PC-3 (cell line): ENCODE measurements at places on chromosomes 12 and 14. TPM values are rescaled to one million over a fixed set of nuclear protein-coding genes. Genes with fewer than 3 reads are reported as not detected.
A peak's percentile ranks its signal among the peaks of the same experiment; 100 is the strongest.

Gene CCDC38
- total RNA-seq = not detected in 2 replicates

- peaks cover 2% of the 10 kb centered on the region; the same call in 1 of the 2 replicates for H3K4me1 ChIP-seq
- no peak overlapping the region for H3K27ac ChIP-seq
- no peak for DNase-seq
- 0 out of 2 replicates have a peak, but pooled peaks cover 5% of the 10 kb centered on the region for H3K27me3 ChIP-seq
- H3K4me3 ChIP-seq = no peak overlapping the region
Observed at GRCh38 chr12:119661882-119662281, 6.1 kb upstream of the PRKAB1 start.

Gene OASL
- total RNA-seq = 6.4 and 7.6 TPM in 2 replicates

Gene ATL1
- total RNA-seq = 0.63 and 1.3 TPM in 2 replicates

DNA sequence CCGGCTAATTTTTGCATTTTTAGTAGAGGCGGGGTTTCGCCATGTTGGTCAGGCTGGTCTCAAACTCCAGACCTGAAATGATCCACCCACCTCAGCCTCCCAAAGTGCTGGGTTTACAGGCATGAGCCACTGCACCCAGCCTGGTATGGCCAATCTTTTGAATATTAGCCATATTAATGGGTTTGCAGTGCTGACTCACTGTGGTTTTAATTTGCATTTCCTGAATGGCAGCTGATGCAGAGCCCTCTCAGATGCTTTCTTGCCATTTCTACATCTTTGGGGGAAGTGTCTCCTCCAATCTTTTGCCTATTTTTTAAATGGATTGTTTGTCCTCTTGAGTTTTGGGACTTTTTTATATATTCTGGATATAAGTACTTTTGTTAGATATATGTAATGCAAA is 55.5 kb upstream of the NPAS3 start:
- H3K27ac ChIP-seq = no peak overlapping the region
- DNase-seq = peak; percentile 35
- no peaks in the 10 kb centered on the region for H3K27me3 ChIP-seq

Gene DCP1B
- 3.6 and 4.9 TPM in 2 replicates for total RNA-seq

DNA sequence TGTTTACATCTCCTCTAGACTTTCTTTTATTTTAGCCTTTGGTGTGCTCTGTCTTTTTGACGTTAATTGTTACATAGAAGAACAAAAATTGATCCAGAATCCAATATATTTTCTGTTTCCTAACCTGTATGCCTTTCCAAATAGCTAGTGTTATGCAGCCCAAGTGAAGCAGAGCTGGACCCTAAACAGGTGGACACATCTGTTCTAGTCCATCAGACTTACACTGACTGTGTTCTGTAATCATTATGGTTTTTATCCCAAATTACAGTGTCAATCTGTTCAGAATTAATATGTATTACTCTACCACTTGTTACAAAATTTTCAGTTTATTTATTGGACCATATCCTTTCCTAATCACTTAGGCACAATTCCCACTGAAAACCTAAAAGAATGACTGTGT is 176.8 kb upstream of the FOXG1 start:
- H3K4me3 ChIP-seq = no peak overlapping the region
- H3K36me3 ChIP-seq = peaks cover 10% of the 10 kb centered on the region; the same call in 1 of the 2 replicates
- no peaks in the 10 kb centered on the region for H3K27me3 ChIP-seq
- no peak overlapping the region for H3K27ac ChIP-seq
- no peaks in the 10 kb centered on the region for H3K4me1 ChIP-seq

DNA sequence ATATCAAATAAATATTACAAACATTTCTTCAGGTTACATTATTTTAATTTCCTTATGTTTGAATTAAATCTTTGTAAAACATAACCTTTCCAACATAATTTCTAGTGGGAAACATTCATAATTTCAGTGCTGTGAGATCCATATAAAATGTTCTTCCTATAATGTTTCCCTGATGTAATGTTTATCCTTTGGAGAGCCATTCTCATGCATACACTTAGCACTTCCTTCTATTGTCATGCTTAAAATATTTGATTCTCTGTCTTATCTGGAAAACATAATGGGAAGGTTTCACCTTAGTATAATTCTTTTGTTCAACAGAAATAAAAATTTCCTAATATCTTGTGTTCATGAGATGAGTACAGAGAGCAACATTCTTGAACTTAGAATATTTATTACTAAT is 472.5 kb downstream of the ADAMTS20 start:
- H3K36me3 ChIP-seq = no peaks in the 10 kb centered on the region
- H3K4me1 ChIP-seq = no peaks in the 10 kb centered on the region
- no peak overlapping the region for H3K27ac ChIP-seq
- DNase-seq = no peak
- H3K4me3 ChIP-seq = no peak overlapping the region
- H3K27me3 ChIP-seq = no peaks in the 10 kb centered on the region

Gene ASB2
- 0.12 and 0.22 TPM in 2 replicates for total RNA-seq

GRCh38 chr12:57754411-57755193 is at the start of gene MARCHF9:
TSS of gene MARCHF9 (plus strand) at chr12:57755103. CDS start at chr12:57755529, 426 bp downstream.
- peak within 1 kb of the TSS; percentile 75 for H3K4me3 ChIP-seq
- no peaks in the 10 kb centered on the region for H3K27me3 ChIP-seq
- peaks cover 31% of the 10 kb centered on the region for H3K4me1 ChIP-seq
- no peak within 1 kb of the TSS for H3K27ac ChIP-seq

Gene IRAK4
- 5.6 and 8.9 TPM in 2 replicates for total RNA-seq

Gene PXN
- total RNA-seq = 313 and 413 TPM in 2 replicates
